ENCODE measurements at places on chromosomes 7 and 10.
A peak's percentile ranks its signal among the peaks of the same experiment; 100 is the strongest.

DNA sequence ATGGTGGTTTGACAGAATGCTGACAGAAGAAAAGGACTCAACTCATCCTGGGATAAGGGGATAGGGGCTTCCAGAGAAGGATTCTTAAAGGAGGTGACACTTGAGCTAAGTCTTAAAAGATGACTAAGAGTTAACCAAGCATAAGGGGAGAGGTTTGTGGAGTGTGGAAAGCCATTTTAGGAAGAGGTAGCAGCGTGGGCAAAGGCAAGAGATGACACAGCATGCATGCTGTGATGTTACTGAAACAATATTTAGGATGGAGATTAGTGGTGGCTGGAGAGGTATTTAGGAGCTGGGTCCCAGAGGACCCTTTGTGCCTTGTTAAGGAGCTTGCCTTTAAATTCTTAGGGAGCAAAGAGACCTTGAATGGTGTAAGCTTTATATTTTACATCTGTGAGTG, 65.1 kb downstream of the SPAG6 start:
- no peak for DNase-seq

- no peak for DNase-seq
Measured at GRCh38 chr10:105605918-105606317, 964.8 kb downstream of the SORCS3 start.

- no peak for DNase-seq
Measured at GRCh38 chr10:7260912-7261311, 149.9 kb downstream of the SFMBT2 start.

GRCh38 chr7:92292981-92293380, 47.2 kb downstream of the ANKIB1 start:
- no peak for DNase-seq

- peak; percentile 4 for DNase-seq
Measured at GRCh38 chr10:2978111-2978510, 89.2 kb upstream of the PFKP start.

DNA sequence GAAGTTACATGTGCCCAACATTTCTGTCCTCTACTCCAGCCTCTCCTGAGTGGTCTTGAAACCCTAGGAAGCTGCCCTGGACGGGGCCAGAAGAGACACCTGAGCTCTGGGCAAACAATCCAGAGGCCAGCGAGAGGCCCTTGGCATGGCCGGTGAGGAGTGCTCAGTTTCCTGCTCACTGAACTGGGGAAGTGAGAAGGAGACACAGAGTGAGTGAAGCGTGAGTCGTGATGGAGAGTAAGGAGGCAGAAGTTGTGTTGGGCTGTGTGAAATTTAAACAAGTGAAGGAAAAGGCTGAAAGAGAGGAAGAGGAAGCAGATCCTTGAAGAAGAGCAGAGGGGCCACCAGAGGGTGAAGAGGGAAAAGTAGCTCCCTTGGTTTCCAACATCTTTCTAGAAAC, 73.2 kb downstream of the WNT2 start:
- no peak for DNase-seq

DNA sequence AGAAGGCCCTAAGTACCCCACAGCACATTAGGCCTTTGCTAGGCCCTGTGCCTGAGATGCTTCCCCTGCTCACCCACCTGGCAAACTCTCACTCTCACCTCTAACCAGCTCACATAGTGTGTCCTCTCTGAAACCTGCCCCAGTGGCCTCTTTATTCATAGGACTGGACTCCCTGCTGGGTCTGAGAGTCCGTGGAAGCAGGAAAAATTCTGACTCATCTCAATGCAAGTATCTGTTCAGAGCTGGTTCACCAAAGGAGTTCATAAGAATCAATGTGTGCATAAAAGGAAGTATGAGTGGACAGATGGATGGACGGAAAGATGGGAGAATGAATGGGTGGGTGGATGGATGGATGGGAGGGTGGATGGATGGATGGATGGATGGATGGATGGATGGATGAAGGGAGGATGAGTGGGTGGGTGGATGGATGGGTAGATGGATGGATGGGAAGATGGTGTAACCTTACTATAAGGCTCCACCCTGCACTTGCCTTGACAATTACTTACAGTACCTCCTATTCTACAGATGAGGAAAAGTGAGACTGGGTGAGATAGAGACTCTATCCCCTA, 111.2 kb upstream of the ZMIZ1 start:
- DNase-seq, result no peak

DNA sequence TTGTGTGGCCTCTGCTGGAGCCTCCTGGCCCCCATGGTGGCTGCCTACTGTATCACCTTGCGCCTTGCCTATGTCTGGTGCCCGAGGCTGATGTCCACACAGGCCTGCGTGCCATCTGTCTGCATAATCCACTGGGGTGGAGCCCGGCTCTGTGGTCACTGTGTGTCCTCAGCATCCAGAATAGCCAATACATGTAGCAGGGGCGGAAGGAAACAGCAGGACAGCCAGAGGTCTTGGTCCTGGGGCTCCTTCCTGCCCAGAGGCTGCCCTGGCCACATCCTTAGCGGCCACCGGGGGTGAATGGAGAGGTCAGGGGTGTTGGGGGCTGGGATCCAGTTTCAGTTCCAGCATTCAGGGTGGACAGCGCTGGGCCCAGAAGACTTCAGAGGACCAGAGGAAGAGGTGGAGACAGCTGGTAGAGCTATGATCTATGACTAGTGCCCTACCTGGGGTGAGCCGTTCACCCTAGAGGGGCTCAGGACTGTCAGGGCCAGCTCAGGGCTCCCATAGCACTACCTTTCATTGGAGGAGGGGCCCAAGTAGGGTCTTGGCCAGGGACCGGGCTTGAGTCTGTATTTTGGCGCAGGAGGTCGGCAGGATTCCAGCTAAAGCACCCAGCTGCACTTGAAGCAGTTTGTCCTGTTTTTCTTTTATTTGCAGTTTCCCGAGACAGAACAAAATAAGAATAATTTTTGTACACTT, 15.9 kb downstream of the YKT6 start:
- DNase-seq, result no peak

DNA sequence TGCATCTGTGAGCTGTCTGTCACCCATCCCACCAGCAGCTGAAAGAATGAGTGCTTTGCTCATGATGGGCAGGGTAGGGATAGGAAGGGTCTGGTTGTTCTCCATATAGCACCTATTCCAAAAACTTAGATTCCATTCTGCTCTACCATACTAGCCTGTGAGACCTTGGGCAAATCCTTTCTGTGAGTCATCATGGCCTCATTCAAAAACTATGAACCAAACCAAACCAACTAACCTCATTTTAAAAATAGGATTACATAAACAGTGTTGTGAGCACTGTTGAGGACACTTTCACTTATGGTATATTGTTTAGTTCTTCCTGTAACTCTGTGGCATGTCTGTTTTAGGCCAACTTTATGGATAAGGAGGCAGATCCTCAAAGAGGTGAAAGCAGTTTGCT, 30.9 kb upstream of the STEAP4 start:
- no peak for DNase-seq

- DNase-seq, result no peak
Measured at GRCh38 chr7:133167300-133167699, 85.4 kb upstream of the CHCHD3 start.

GRCh38 chr7:155567646-155568332, 21.4 kb upstream of the CNPY1 start:
- DNase-seq, result no peak

DNA sequence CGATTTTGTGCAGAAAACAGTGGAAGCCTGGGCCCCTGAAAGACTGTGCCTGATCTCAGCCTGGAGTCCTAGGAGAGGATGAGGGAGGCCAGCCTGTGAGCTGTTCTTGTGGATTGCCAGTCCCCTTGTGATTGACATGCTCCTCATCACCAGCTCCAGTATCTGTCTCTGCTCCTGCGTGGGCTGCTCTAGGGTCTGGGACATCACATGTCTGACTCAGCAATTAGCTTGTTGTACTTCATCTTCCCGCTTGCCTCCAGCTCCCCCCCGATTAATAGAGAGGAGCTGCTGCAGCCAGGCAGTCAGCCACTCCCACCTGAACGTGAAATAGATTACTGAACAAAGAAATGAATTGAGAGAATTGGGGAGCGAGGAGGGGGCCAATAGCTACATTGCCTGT, 99.6 kb upstream of the TBX20 start:
- DNase-seq, result no peak

- no peak for DNase-seq
Measured at GRCh38 chr10:115882021-115882420, 391.0 kb downstream of the GFRA1 start.

DNA sequence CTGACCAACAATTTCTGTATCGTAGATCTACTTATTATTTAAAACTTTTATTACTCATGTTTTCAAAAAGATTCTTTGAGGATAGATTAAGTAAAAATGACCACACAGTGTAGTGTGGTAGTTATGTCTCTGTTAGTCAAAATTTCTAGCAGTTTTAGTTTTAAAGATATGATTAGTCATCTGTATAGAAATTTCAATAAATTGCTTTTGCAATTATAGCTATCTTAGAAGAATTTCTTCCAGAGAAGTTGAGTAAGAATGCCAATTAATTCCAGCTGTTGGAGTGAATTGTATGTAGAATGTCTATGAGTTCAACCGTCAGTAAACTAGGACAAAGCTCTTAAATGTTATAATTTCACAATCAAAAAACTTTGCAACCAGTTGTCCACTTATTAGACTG, 229.7 kb downstream of the CDK14 start:
- DNase-seq, result no peak

DNA sequence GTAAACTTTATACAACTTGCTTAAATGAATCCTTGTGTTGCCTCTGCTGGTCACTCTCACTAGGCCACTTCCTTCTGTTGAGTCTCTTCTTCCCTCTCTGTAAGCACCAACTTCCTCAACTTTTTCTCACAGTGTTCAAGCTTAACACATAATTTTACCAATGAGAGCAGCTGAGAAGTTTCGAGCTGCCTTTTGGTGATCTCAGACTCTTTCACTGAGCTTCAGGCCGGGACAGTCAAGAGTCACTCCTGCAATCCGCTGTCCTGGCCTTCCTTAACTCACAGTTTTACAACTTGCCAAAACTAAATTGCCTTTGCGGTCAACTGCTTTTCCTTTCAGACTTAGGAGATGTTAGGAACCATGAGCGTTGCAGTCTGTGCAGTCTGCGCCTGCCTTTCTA, 47.4 kb downstream of the PRPF18 start:
- no peak for DNase-seq

GRCh38 chr7:99128076-99128950, 15.6 kb downstream of the SMURF1 start:
- DNase-seq, result no peak

GRCh38 chr10:72056932-72057751, 31.2 kb downstream of the SPOCK2 start:
- DNase-seq, result no peak

- DNase-seq, result no peak
Measured at GRCh38 chr7:41567731-41568114, 135.2 kb downstream of the INHBA start.

GRCh38 chr10:69867699-69868558, 66.2 kb downstream of the COL13A1 start:
- no peak for DNase-seq

GRCh38 chr7:35254496-35255442, 869 bp upstream of the TBX20 start:
- DNase-seq, result no peak

GRCh38 chr7:142488036-142488633, 230.3 kb upstream of the PRSS58 start:
- no peak for DNase-seq

GRCh38 chr10:32141018-32141807, 85.0 kb upstream of the KIF5B start:
- no peak for DNase-seq

DNA sequence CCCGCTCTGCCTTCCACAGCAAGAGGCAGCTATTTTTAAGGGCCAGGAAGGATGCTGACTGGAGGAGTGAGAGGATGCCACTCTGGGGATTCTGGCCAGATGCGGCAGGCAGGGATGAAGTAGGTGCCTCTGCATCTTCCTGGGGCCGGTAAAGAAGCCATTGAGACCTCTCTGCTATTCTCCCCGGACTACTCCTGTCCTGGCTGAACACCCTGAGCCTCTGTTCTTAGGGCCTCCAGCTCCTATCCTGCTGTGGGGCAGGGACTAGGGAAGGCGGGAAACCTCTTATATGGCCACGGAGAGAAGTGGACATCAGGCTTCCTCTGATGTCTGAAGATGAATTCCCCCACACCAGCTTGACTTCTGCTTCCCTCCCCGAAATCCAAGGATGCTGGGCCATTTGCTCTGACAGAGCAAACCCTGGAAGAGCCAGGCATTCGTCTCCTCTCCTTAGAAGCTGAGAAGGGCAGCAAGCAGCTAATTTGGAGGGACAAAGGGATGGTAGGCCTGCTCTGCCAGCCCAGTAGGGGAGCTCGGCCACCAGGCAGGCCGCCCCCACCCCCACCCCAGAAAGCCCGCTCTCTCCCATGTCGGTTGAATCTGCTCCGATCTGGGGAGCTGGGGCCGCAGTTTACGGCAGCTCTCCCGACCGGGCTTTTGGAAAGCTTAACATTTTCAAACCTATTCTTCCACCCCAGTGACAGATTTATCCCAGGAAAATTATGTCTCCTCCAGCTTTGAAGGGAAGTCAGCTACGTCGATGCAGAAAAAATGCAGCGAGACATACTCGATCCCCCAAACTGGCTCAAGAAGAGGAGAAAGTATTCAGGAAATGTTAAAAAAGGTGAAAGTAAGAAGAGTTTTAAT, 2.8 kb downstream of the FGF8 start:
- DNase-seq, result no peak

- no peak for DNase-seq
Measured at GRCh38 chr10:116712519-116712918, 29.8 kb downstream of the HSPA12A start.

- DNase-seq, result no peak
Measured at GRCh38 chr7:41877118-41877517, 174.2 kb upstream of the INHBA start.

GRCh38 chr7:22996470-22996869, 17.5 kb downstream of the HYCC1 start:
- DNase-seq, result no peak

GRCh38 chr7:154482863-154483262, 430.7 kb downstream of the DPP6 start:
- DNase-seq, result no peak

- DNase-seq, result no peak
Measured at GRCh38 chr7:158743219-158743618, 38.6 kb upstream of the NCAPG2 start.

GRCh38 chr10:123165445-123166072, 11.4 kb downstream of the BUB3 start:
- DNase-seq, result no peak

DNA sequence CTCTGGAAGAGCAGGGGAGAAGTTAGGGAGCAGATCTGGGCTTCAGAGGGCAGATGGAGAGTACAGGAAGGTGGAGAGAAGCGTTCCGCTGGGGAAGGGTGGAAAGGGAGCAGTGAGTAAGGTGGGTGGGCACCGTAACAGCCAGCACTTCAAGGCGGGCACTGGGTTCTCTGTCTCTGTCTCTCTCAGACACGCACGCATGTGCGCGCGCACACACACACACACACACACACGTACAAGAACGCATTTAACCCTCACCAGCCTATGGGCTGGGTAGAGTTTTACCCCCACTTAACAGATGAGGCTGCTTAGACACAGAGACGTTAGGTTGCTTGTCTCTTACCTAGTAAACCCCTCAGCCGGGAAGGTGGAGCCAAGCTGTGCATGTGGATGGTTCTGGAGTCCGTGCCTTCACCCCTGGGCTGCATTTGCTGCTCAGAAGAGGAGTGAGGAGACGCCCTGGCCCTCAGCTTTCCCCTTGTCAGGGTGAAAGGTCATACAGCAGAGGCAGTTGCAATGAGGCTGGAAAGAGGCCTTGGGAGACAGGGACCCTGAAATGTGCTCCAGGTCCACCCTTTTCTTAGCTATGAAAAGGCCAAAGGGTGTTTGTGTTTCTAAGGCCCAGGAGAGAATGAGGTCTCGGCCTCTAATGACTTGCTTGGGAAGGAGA, 16.0 kb downstream of the ADCYAP1R1 start:
- no peak for DNase-seq

- no peak for DNase-seq
Measured at GRCh38 chr7:132438926-132439325, 137.3 kb downstream of the PLXNA4 start.
